H1 (cell line): ENCODE measurements at places on chromosomes 12 and 14.

- DNase-seq: no peak
Measured at GRCh38 chr12:6266971-6267721, 43.3 kb upstream of the PLEKHG6 start.

- DNase-seq: no peak
Measured at GRCh38 chr14:94337274-94337673, 14.1 kb upstream of the SERPINA6 start.

GRCh38 chr12:92785563-92785950, 82.8 kb downstream of the PLEKHG7 start:
- DNase-seq: no peak

DNA sequence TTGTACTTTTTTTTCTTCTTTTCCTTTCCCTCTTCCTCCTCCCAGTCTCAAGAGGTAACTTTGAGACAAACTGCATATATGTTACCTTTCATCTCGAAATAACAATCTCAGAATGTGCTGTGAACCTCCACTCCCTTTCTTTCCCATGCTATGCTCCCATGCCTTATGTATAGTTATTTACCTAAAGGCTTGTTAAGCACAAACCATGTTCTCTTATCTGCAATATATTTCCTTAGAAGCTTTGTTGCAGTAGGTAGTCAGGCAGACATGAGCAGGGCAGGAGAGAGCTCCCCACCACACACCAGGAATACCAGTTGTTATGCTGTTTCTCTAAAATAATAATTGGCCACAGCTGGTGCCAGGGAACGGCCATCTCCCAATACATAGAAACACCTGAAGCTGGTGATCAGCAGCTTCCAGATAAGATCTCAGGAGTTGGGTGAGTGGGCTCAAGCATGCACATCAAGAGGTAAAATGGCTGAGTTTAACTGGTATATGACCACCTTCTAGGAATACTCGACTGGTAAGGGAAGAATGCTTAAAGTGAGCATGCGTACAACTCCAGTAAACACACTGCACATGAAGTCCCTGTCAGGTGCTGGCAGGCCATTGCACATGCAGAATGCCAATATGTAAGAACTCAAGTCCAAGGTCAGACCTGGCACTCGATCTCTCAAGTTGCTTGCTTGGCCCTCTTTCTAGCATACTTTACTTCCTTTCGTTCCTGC, 14.8 kb upstream of the DHRS2 start:
- no peak for DNase-seq

- DNase-seq: no peak
Measured at GRCh38 chr12:79298506-79298905, 392.3 kb downstream of the PAWR start.

DNA sequence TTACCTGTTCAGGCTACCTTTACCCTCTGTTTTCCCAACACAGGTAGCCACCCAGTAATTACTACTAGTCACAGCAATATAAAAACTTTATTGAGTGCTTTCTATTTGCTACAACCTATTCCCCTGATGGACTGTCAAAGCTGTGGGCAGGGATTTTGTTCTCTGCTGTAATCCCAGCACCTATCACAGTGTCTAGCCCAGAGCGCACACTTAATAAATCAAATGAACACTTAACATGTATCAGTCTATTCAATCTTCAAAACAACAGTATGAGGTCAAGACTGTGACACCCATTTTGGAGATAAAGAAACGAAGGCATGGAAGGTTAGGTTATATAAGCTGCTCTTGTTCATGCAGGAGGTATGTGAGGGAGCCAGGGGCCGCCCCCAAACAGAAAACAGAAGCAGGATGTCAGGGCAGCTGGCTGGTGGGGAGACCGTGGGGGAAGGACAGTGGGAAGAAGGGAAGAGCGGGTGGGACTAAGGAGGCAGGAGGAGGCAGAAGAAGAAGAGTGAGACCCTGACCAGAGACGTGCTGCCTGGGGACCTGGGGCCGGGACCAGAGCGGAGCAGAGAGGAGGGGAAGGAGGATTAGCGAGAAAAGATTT, 1.7 kb downstream of the TNFRSF1A start:
- no peak for DNase-seq

DNA sequence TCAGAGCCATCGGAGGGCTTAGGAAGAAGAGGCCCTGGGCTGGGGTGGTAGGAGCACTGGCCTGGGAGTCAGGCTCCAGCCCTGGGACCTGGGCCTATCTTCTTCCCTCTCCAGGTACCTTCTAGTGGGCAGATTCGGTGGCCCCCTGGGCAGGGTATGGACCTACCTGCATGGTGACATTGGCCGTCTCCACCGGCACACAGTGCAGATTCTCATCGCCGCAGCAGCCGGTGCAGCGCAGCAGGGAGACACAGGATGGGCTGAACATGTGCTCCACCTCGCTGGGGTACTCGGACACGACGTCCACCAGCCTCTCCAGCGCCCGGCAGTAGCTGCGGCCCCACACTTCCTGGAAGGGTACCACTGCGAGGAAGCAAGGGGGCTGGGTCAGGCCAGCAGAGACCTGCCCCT, 6.2 kb downstream of the PGF start:
- DNase-seq: no peak

DNA sequence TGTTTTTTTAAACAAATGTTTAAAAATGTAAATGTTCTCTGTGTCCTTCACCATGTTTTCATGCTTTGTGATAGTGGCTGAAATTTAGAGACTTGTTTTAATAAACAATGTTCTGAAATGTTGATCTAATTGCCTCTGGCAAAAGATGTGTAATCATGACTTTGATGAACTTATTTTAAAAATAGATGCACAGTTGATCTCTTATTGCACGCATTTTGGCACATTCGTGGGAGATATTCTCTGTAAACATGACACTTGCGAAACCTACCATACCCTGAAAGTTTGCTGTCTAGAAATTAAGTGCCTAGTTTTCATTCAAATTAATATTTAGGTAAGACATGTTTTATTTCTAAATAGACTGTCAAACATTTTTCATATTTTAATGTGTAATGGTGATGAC, 119.7 kb upstream of the DNM1L start:
- DNase-seq: no peak
